Osteocyte (in vitro differentiated cells): ENCODE measurements at places on chromosomes 11 and 22. TPM values are rescaled to one million over a fixed set of nuclear protein-coding genes. Genes with fewer than 3 reads are reported as not detected.

DNA sequence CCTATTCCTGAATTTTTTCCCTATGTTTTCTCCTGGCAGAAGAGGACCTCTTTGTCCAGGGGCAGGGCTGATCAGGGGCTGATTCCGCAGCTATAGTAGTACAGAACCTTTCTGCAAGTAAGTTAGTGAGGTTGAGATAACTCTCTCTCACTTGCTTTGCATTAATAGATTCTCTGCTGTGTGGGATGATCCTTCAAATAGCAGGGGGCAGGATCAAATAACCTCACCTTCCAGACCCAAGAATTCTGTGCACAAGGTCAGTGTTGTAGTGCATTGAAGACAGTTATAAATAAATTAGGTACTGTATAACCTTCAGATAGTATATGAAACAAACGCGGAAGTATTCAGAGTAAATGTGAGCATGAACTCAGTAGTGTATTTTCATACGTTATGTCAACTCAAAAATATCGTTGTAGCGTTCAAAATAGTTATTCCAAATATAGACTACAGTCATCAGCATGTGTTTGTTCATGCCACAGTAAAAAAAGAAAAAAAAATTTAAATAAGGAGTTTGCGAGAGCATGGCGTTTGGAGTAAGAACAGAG, 278 bp downstream of the MMP26 start:
- H3K4me1 ChIP-seq = no peaks in the 10 kb centered on the region
- no peak for DNase-seq
- peaks cover 40% of the 10 kb centered on the region for H3K27me3 ChIP-seq
- no peak overlapping the region for H3K27ac ChIP-seq

The SNU13 gene
- total RNA-seq = 126 and 128 TPM in 2 replicates

The PRR5 gene
- total RNA-seq = 13.5 and 14.8 TPM in 2 replicates

DNA sequence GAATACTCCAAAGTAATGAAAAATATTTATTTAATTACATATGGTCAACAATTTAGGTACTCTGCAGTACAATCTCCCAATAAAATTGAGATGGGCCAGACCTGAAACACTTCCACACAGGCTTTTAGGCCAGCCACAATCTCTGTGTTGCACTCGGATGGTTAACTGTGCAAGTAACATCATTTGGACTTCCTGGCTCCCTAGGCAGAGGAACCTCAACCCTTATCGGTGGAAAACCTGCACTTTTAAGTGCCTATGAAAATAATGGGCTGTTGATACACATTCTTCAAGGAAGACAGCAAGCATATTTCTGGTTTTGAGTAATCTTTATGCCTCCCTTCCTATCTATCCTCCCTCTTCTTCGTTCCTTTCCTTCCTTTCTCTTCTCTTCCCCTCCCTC, 343.1 kb downstream of the SOX6 start:
- no peak for DNase-seq
- no peak overlapping the region for H3K27ac ChIP-seq
- H3K36me3 ChIP-seq = no peaks in the 10 kb centered on the region
- H3K4me3 ChIP-seq = no peak overlapping the region
- H3K27me3 ChIP-seq = no peaks in the 10 kb centered on the region
- H3K4me1 ChIP-seq = peaks cover 50% of the 10 kb centered on the region

The CARNS1 gene
- 0.24 and 0.27 TPM in 2 replicates for total RNA-seq

- no peak for DNase-seq
- H3K36me3 ChIP-seq = peaks cover 5% of the 10 kb centered on the region
- peaks cover 3% of the 10 kb centered on the region for H3K27me3 ChIP-seq
These were observed 87.4 kb upstream of the SLC6A5 start for GRCh38 chr11:20511982-20512381.

GRCh38 chr11:132357811-132358572, 987.6 kb downstream of the NTM start:
- H3K36me3 ChIP-seq = no peaks in the 10 kb centered on the region
- H3K4me1 ChIP-seq = no peaks in the 10 kb centered on the region
- H3K27me3 ChIP-seq = peaks cover 22% of the 10 kb centered on the region
- no peak overlapping the region for H3K27ac ChIP-seq
- no peak overlapping the region for H3K4me3 ChIP-seq

- H3K36me3 ChIP-seq = peaks cover 8% of the 10 kb centered on the region
- H3K4me1 ChIP-seq = peaks cover 2% of the 10 kb centered on the region
- no peak overlapping the region for H3K4me3 ChIP-seq
- no peak for DNase-seq
These were observed 80.7 kb downstream of the RBFOX2 start for GRCh38 chr22:35947794-35948425.

- no peak overlapping the region for H3K27ac ChIP-seq
- no peaks in the 10 kb centered on the region for H3K36me3 ChIP-seq
- DNase-seq = no peak
- peaks cover 11% of the 10 kb centered on the region for H3K4me1 ChIP-seq
- H3K4me3 ChIP-seq = no peak overlapping the region
- H3K27me3 ChIP-seq = peaks cover 22% of the 10 kb centered on the region
These were observed 21.4 kb upstream of the CDON start for GRCh38 chr11:126083829-126084607.

GRCh38 chr22:28750471-28750881, 8.6 kb downstream of the HSCB start:
- DNase-seq = no peak
- H3K4me1 ChIP-seq = peaks cover 20% of the 10 kb centered on the region
- H3K27ac ChIP-seq = peak overlapping the region; percentile 90
- H3K27me3 ChIP-seq = no peaks in the 10 kb centered on the region
- H3K36me3 ChIP-seq = peaks cover 16% of the 10 kb centered on the region
- peak overlapping the region; percentile 51 for H3K4me3 ChIP-seq

- no peak overlapping the region for H3K4me3 ChIP-seq
- H3K27me3 ChIP-seq = no peaks in the 10 kb centered on the region
- H3K4me1 ChIP-seq = no peaks in the 10 kb centered on the region
- H3K36me3 ChIP-seq = peaks cover 28% of the 10 kb centered on the region
- no peak overlapping the region for H3K27ac ChIP-seq
These were observed 30.1 kb downstream of the IGHMBP2 start for GRCh38 chr11:68933605-68934320.

GRCh38 chr11:75351541-75351790, at the start of gene ARRB1:
Gene ARRB1 (minus strand): TSS chr11:75351661. CDS start chr11:75351607, 54 bp downstream.
- no peaks in the 10 kb centered on the region for H3K27me3 ChIP-seq
- no peaks in the 10 kb centered on the region for H3K36me3 ChIP-seq
- H3K4me3 ChIP-seq = peak within 1 kb of the TSS; percentile 73
- H3K4me1 ChIP-seq = peaks cover 56% of the 10 kb centered on the region

GRCh38 chr11:119121811-119122124, 388 bp downstream of the HINFP start:
- peak overlapping the region; percentile 97 for H3K27ac ChIP-seq
- no peaks in the 10 kb centered on the region for H3K27me3 ChIP-seq
- peak overlapping the region; percentile 82 for H3K4me3 ChIP-seq
- peaks cover 11% of the 10 kb centered on the region for H3K36me3 ChIP-seq
- DNase-seq = no peak
- peaks cover 25% of the 10 kb centered on the region for H3K4me1 ChIP-seq

GRCh38 chr22:22203048-22203971, 41.3 kb upstream of the VPREB1 start:
- no peaks in the 10 kb centered on the region for H3K4me1 ChIP-seq
- DNase-seq = no peak
- no peak overlapping the region for H3K27ac ChIP-seq
- no peaks in the 10 kb centered on the region for H3K36me3 ChIP-seq
- H3K4me3 ChIP-seq = no peak overlapping the region
- H3K27me3 ChIP-seq = peaks cover 58% of the 10 kb centered on the region

DNA sequence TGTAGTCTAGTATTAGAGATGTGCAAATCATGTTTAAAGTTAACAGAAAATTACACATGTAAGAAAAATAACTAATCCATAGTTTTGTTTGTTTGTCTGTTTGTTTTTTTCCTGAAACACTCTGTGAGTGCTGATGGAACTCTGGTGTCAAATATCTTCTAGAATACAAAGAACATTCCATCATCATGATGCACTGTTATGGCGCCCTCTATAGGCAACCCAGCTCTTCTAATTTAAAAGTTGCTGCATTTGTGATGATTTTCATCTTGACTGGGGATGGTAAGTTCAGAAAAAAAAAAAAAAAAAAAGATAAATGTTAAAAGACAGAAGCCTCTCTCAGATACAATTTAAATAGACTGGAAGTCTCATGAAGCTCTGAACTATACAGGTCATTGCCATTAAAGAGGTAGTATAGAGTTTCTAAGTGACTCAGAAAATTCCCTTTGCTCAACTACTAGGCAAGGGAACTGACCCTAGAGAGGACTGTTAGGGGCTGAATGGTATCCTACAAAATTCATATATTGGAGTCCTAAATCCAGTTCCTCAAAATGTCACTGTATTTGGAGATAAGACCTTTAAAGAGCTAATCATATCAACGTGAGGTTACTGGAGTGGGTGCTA, 597.2 kb upstream of the ANO3 start:
- no peak overlapping the region for H3K4me3 ChIP-seq
- no peaks in the 10 kb centered on the region for H3K36me3 ChIP-seq
- H3K4me1 ChIP-seq = no peaks in the 10 kb centered on the region
- DNase-seq = no peak
- H3K27me3 ChIP-seq = peaks cover 5% of the 10 kb centered on the region

The TMA7B gene
- not detected in 2 replicates for total RNA-seq

DNA sequence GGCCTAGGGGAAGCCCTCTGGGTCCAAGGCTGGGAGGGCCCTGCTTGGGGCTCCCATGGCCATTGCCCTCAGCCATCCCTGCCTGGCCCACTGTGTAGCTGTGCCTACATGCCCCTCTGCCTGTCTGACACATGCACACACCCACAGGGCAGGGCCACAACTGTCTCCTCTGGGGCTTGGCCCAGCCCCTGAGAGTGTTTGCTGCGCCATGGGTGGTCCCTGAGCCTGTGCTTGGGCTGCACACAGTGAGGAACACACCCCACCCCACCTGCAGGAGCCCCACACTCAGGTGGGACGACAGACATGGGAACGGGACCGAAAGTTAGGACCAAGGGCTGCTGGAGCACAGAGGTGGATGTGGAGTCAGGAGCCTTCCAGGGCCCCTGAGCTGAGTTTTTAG, 489.5 kb downstream of the TBC1D22A start:
- H3K27ac ChIP-seq = no peak overlapping the region
- DNase-seq = peak; percentile 81
- H3K4me1 ChIP-seq = no peaks in the 10 kb centered on the region
- no peaks in the 10 kb centered on the region for H3K36me3 ChIP-seq
- H3K4me3 ChIP-seq = no peak overlapping the region
- H3K27me3 ChIP-seq = no peaks in the 10 kb centered on the region

The POLA2 gene
- total RNA-seq = 5.9 and 9.3 TPM in 2 replicates

DNA sequence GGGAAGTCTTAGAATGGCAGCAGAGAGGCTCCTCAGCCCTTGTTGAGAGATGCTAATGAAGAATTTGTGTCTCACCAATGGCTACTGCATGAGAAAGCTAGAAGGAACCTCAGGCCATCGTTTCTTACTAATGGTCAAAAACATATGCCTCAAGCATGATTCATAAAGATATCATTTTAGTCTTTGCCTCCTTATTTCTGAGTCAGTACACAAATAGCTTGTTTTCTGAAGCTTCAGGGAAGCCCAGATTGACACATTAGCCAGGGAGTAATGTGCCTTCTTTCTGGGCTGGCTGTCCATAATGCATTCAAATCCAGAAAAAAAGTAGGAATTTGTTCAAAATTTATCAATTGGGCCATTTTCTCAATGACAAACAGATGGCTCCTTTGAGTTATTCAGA, 169.4 kb upstream of the ZBED5 start:
- H3K27me3 ChIP-seq = no peaks in the 10 kb centered on the region
- H3K27ac ChIP-seq = no peak overlapping the region
- H3K36me3 ChIP-seq = no peaks in the 10 kb centered on the region
- no peak overlapping the region for H3K4me3 ChIP-seq

The TALDO1 gene
- total RNA-seq = 156 and 171 TPM in 2 replicates

The GAB2 gene
- total RNA-seq = 11.4 TPM in 2 replicates

GRCh38 chr11:73889536-73889935, 12.7 kb downstream of the PAAF1 start:
- H3K4me3 ChIP-seq = no peak overlapping the region
- H3K36me3 ChIP-seq = peaks cover 19% of the 10 kb centered on the region
- H3K4me1 ChIP-seq = no peaks in the 10 kb centered on the region
- DNase-seq = no peak
- H3K27ac ChIP-seq = no peak overlapping the region

GRCh38 chr11:65593518-65594414, 1.8 kb downstream of the KCNK7 start:
- H3K4me3 ChIP-seq = no peak overlapping the region
- no peaks in the 10 kb centered on the region for H3K27me3 ChIP-seq
- no peak overlapping the region for H3K27ac ChIP-seq

The MRGPRE gene
- not detected in 2 replicates for total RNA-seq

The CAVIN3 gene
- 30.7 and 32.0 TPM in 2 replicates for total RNA-seq

The NELL1 gene
- total RNA-seq = not detected in 2 replicates

DNA sequence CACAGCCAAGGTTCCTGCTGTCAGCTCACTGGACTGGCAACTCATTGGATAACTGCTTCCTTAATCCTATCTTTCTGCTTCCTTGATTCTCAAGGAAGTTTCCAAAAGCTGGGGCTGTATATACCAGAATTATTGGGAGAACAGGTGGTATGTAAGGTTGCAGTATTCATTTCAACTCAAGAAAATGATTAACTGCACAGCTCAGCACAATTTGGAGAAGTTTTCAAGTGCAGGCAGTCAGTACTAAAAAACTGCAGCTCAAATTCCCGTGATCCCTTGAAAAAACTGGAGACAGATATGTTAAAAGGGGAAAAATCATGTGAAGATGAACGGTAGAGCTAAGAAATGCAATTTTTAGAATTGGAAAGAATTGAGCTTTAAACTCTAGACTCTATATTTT, 44.4 kb downstream of the GRM5 start:
- no peak for DNase-seq
- no peaks in the 10 kb centered on the region for H3K27me3 ChIP-seq
- no peaks in the 10 kb centered on the region for H3K4me1 ChIP-seq
- H3K27ac ChIP-seq = no peak overlapping the region
- no peaks in the 10 kb centered on the region for H3K36me3 ChIP-seq
- no peak overlapping the region for H3K4me3 ChIP-seq

DNA sequence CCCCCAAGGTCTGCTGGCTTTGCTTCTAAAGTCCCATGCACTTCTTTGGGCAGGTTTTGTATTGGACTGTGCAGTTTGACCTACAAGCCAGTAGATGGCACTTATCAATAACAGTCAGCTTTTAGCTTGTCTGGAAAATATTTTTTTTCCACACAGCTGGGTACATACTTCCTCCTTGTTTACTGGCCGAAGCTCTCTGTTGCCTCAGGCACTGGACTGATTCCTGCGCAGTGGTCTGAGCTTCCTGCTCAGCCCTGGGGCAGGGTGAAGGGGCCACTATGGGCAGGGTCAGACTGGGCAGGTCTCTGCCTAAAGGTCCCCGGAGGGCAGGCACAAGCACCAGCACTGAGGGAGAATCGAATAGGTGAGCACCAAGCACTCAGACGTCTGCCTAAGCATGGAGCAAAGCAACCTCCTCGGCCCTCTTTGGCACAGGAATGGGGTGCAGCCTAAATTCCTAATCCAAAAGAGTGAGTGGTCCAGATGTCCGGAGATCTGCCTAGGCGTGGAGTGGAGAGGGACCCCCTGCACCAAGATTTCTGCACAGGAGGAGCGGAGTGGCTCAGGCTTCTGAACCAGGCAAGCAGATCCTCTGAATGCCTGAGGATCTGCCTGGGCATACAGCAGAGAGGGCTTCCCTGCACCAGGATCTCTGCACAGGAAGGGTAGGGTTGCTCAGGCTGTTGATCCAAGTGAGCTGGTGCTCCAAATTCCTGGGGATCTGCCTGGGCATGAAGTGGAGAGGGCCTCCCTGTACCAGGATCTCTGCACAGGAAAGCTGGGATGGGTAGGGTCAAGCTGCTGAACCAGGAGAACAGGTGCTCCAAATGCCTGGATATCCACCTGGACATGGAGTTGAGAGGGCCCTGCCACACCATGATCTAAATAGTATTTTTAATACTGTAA, 105.9 kb upstream of the C11orf58 start:
- H3K4me1 ChIP-seq = no peaks in the 10 kb centered on the region
- no peak overlapping the region for H3K4me3 ChIP-seq
- H3K27me3 ChIP-seq = peaks cover 30% of the 10 kb centered on the region
